Lung (tissue), 17 donors: ENCODE measurements at places on chromosomes 7 and 10. TPM values are rescaled to one million over a fixed set of nuclear protein-coding genes. Genes with fewer than 3 reads are reported as not detected.
A peak's percentile ranks its signal among the peaks of the same experiment; 100 is the strongest.

- H3K4me3 ChIP-seq = no peak overlapping the region
- no peak overlapping the region for H3K27ac ChIP-seq
- H3K27me3 ChIP-seq = no peaks in the 10 kb centered on the region
- H3K36me3 ChIP-seq = no peaks in the 10 kb centered on the region
Observed at GRCh38 chr7:155291045-155291530, 6.6 kb upstream of the INSIG1 start.

GRCh38 chr10:68826764-68827591 lies at the start of gene STOX1:
STOX1 (plus strand) TSS chr10:68827531; CDS start chr10:68827624, 93 bp downstream.
- H3K27me3 ChIP-seq = no peaks in the 10 kb centered on the region
- H3K27ac ChIP-seq = no peak within 1 kb of the TSS
- peak within 1 kb of the TSS; percentile 49 for H3K4me3 ChIP-seq
- peak; percentile 78 for DNase-seq
- peaks cover 3% of the 10 kb centered on the region for H3K4me1 ChIP-seq

DNA sequence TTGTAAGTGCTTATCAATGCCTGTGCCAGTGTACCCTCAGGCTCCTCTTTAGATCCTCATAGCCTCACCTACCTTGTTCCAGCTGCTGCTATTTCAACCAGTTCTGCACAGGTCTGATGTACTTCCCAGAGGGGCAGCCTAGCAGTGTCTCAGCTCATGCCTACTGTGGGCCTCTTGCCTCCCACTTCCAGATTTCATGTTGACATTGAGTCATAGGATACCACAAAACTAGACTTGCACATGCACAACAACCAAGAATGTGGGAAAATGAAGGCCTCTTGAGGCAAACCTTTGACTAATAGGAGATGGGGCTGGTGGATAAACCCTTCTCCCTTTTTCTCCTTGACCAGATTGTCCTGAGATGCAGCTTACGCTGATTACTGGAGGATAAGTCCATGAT lies 31.0 kb downstream of the PON3 start:
- no peaks in the 10 kb centered on the region for H3K4me1 ChIP-seq
- DNase-seq = no peak
- H3K4me3 ChIP-seq = no peak overlapping the region
- H3K36me3 ChIP-seq = no peaks in the 10 kb centered on the region
- no peak overlapping the region for H3K27ac ChIP-seq

DNA sequence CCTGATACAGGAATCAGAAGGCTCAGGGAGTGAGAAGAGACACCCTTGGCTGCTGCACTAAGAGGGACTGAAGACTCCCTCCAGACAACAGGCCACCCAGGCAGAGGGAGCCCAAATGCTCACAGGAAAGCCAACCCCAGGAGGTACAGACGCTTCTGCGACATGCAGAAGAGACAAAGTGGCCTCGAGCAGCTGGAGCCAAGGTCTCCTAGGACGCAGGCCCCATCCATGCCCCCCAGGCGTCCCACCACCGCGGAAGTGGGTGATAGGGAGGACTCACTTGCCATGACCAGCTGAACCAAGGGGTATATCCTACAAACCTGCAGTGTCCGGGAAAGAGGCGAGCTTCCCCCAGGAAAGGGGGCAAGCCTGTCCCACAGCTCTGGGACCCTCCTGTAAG lies 56.9 kb downstream of the CTBP2 start:
- H3K4me1 ChIP-seq = peaks cover 6% of the 10 kb centered on the region
- no peak for DNase-seq
- H3K27me3 ChIP-seq = no peaks in the 10 kb centered on the region
- peaks cover 27% of the 10 kb centered on the region for H3K36me3 ChIP-seq
- H3K27ac ChIP-seq = no peak overlapping the region

The PTPRZ1 gene
- total RNA-seq = 4.0 TPM

The RRP12 gene
- 12.7 TPM for total RNA-seq

The TUBAL3 gene
- total RNA-seq = not detected

The TMEM229A gene
- 0.34 TPM for total RNA-seq

The KRIT1 gene
- 94.5 TPM for total RNA-seq

The ASB10 gene
- total RNA-seq = not detected
